Testis (tissue), 5 donors: ENCODE measurements at places on chromosomes 12 and 14. TPM values are rescaled to one million over a fixed set of nuclear protein-coding genes. Genes with fewer than 3 reads are reported as not detected.

Gene PMEL
- 8.9 TPM for total RNA-seq

Gene PPFIA2
- total RNA-seq = 10.5 TPM

Gene KRT77
- 0.74 TPM for total RNA-seq

Gene PARP11
- total RNA-seq = 20.5 TPM

Gene LBHD2
- total RNA-seq = 5.6 TPM

Gene GPR33
- not detected for total RNA-seq
